Foreskin keratinocyte (primary cell): ENCODE measurements at places on chromosomes 2 and 18.

- DNase-seq, result no peak
These were observed 63.3 kb upstream of the AQP4 start for GRCh38 chr18:26928670-26929313.

DNA sequence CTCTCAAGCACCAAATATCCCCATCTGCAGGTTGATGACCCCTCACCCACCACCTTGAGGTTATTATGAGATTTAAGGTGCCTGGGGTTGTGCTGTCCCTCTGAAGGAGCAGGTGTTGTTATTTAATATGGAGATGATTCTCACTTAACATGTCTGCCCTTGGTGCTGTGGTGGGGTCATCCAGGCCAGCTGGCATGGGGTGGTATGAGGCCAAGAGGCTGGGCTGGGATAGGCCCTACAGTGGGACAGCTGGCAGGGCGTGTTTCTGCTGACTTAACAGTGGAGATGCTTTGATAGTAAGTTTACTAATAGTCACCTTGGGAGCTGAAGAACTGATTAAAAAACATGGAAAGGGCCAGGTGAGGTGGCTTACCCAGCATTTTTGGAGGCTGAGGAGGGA lies 22.4 kb downstream of the SERPINB12 start:
- no peak for DNase-seq

DNA sequence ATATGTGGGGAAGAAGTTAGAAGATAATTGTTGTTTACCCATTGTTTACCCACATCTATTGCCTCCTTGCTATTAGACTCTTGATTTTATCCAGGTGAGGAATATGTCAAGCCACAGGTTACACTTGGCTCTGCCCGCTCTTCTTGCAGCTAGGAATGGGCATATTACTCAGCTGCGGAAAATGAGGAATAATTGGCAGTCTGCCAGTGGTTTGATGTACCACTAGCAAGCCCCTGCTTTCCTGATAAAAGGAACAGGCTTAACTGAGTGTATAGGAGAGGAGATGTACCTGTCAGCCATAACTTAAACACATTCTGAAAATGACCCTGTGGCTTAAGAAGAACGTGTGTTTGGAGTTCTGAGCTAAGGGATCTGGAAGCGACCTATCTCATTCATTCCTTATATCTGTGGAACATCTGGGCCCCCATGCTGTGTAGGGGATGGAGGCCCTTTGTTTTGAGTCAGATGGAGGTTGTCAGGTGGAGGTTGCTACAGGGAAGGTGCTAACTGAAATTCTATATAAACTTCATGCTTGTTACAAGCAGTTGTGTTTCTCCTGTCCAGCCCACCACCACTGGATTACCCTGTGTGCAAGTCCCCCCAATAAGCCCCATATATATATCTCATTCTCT lies 4.6 kb upstream of the FMNL2 start:
- peak; percentile 26 for DNase-seq

- DNase-seq, result peak; percentile 78
These were observed 5.2 kb downstream of the TMEM127 start for GRCh38 chr2:96260387-96261260.

- DNase-seq, result peak; percentile 73
These were observed 8.5 kb downstream of the STEAP3 start for GRCh38 chr2:119231975-119232665.

DNA sequence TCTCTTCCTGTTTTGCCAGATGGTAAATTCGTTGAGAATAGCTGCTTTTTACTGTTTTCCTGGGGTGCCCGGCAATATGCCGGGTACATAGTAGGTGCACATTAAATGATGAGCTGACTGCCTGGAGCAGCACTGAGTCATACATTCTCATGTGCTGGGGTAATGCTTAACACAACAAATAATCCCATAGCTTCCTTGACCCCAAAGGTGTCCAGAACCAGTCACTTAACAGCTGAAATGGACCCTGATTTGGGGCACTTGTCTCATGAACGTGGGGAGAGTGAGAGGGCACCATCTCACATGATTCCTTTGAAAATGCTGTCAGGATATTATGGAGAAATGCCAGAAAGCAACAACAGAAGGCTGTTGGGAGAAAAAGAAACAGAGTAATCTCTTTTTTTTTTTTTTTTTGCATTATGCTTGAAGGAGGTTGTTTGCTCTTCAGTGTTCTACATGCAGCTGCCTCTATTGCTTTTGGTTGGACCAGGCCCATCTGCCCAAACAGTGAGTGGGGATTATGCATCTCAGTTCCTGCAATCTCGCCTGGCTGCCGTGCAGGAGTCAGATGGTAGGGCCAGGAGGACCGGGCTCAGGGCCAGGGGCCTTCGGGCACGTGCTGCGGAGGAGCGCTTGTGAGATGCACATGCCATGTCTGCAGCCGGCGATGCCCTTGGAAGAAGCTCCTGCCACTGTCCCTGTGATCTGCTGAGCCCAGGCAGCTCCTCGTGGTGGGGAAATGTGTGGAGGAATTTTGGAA lies 162.1 kb downstream of the SH3RF3 start:
- peak; percentile 8 for DNase-seq

DNA sequence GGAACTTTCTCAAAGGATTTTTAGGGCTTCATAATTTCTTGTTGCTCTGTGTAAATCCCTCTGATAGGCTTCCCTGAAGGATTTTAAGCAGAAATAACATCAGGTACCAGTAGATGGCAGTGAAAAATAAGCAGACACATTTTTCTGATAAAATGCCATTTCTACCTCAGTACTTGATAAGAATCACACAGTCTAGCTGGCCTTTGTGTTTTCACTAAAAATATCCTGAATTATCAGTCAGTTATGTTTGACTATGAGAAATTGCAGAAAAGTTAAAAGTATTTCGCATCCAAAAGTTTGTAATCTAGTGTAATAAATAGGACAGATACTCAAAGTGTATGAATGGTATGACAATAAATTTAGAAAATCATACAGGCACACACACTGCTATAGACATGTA lies 68.7 kb downstream of the DNAJC10 start:
- no peak for DNase-seq

DNA sequence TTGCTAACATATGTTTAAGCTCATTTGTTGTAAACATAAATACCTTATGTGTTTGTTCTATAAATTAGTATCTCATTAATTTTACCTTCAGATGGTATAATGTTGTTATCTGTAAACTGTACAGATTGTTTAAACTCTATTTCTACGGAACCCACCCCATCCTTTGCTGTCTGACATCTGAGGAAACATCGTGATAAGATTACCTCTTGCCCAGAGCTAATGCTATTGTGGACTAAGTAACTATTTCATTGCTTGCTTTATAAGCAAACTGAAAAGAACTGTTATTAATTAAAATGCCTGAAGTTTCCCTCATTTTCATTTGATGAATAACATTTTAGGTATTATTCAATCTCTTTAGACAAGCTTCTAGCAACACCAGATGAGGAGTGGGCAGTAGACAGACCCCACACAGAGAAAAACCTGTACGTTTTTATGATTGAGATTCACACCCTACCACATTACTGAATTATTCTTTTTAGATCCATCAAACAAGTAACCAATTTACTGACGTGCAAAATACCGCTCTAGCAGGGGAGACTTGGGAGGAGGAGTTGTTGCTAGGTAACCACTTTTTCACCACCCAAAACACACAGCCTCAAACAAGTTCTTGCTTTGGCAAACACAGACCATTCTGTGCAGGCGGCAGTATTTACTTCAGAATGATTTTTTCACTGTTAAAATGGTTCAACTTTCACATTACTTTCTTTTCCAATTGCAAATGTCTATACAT lies 1.9 kb upstream of the SYT4 start:
- DNase-seq, result no peak
